ENCODE measurements at places on chromosomes 7 and 10.

DNA sequence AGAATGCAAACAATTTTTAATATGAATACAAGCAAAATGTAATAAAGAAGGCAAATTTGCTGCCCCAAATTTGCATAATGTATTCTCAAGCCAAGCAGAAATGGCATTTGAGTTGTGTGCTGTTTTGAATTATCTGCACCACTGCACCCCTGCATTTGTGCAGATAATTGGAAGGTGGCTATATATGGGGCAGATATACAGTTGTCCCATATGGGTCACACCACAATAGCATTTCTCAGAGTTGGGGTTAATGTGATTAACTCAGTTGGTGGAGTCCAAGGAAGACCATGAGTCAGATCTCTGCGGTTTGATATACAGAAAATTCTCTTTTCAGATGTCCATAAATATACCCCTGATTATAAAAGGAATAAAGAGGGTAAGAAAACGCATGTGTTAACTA, 68.9 kb upstream of the EXOC4 start:
- no peak for DNase-seq

DNA sequence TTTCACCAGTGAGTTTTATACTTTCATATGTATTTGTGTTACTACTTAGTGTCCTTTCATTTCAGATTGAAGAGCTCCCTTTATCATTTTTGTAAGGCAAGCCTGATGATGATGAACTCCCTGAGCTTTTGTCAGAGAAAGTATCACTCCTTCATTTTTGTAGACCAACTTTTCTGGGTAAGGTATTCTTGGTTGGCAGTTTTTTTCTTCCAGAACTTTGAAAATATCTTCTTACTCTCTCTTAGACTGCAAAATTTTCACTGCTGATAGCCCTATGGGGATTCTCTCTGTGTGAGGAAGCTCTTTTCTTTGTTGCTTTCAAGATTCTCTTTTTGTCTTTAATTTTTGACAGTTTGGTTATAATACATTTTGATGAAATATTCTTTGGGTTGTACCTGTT, 35.7 kb downstream of the CCDC7 start:
- no peak for DNase-seq

- no peak for DNase-seq
Observed at GRCh38 chr7:72023926-72024325, 388.2 kb downstream of the CALN1 start.

DNA sequence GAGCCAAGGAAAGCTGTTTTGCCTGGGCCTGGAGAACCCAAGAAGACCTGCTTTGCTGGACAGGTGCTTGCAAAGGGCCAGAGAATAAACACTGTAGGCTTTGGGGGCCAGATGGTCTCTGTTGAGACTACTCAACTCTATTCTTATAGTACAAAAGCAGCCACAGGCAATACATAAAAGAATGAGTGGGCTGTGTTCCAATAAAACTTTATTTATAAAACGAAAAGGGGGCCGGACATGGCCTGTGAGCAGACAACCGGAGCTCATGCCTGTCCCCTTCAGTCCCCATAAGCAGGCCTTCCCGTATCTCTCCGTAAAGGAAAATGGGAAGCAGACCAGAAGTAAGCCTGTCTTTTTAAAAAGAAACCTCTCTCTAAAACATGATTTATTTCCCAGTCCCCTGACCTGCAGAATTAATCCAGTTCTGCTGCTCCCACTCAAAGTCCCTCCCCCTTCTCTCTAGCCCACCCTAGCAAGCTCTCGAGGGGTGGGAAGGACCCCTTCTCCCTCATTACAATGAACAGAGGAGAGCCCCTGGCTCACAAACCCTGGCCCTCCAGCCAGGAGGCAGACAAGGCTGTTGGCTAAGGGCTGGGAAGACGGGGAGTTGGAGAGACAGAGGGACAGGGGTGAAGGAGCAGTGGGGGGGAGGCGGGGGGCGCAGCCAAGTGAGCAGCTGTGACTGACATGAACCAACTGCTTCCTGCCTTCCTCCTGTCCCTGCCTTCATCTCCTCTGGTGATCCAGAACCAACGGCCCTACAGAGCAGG, 177.8 kb downstream of the NEURL1 start:
- DNase-seq = no peak

- peak; percentile 22 for DNase-seq
Observed at GRCh38 chr7:27210441-27211083, 10.7 kb upstream of the HOXA13 start.

DNA sequence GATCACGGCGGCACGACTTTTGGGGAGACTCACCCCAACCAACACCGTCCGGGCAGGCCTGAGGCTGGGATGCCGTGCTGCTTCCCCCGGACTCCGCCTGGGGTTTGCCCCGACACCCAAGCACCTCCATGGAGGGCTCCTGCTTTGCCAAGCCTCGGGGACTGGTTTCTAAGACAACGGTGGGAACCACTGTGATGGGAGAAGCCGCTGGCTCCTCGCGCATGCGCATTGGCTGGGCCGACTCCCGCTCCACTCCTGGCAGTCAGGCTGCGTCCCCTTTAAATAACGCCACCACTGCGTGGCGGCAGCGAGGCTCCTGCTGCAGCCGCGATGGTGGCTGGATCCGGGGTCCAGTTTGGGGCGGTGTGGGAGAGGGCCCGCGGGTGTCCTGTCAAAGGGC, 201.0 kb downstream of the ZNF716 start:
- DNase-seq = no peak

DNA sequence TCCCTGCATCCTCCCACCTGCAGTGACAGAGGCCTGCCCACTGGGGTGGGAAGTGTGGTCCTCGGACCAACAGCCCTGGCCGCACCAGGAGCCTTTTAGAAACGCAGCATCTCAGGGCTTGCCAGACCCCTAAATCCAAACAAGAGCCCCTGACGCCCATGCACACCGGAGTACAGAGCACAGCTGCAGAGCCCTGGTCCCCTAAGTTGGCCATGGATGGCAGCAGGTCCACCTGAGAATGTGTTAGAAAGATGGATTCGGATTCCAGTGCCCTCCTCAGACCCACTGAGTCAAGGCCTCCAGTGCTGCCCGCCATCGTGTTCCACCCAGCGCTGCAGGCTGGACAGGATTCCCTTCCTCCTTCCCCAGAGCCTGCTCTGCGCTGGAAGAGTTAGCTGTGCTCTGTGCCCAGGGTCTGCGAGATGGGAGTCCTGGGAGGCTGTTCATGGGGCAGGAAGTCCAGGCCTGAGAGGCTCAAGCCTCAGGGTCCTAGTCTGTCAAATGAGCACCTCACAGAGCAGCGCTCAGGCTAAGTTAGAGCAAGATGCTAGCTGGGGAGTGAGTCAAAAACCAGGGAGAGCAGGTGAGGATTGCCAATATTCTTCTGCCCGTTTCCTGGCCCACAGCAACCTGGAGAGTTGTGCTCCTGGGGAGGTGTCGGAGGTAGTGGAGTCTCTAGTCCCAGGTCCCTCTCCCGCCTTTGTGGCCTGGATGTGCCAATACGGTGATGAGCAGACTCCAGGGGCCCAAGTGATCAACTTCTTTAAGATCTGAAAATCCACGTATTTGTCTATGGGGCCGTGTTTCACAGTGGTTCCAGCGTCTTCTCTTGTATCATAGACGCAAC, 95.9 kb upstream of the GPR26 start:
- no peak for DNase-seq

GRCh38 chr7:81903115-81903514, 133.3 kb upstream of the HGF start:
- no peak for DNase-seq

DNA sequence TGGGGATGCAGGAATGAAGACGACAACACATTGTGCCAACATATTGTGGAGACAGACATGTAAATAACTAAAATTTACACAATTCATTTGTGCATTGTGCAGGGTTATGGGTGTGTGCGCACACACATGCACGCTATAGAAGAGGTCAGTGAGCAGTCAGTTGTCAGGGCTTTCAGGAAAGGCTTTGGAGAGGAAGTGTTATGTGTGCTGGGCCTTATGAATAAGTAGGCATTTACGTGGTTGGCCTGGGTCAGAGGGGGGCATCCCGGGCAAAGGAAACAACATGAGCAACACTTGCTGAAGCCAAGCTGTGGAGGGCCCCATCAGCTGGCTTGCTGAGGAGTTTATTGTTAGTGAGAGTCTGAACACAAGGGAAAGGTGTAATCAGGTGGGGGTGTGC, 4.1 kb downstream of the PRXL2A start:
- no peak for DNase-seq

DNA sequence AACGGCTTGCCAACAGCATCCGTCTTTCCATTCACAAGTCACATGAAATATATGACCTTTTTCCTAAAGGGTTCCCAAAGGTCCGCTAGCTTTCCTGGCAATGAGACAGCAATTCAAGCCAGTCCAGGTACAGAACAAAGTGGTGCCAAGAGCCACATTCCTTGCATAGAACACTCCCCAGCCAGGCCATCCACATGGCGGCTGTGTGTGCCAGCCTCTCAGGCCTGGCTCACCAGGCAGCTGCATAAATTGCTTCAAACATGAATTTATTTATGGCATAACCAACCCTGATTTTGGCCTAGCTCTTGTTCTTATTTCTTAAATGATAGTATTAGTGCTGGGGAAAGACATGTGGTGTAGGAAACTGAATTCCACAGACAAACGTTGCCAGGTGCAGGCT, 63.7 kb upstream of the CREB5 start:
- DNase-seq = no peak

- DNase-seq = no peak
Observed at GRCh38 chr10:34001087-34001580, 666.7 kb upstream of the NRP1 start.

DNA sequence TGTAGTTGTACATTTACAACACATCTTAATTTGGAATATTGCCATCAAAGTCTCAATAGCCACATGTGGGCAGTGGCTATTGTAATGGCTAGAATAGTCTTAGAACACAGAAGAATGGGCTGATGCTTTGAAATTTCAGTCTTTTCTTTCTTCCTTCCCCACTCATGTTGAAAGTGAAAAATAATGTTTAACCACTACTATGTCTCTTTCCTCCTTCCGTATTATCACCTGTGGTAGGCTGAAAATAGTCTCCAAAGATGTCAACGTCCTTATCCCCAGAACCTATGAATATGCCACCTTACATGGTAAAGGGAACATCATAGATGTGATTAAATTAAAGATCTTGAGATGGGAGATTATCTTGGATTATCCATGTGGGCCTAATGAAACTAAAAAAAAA, 154.0 kb downstream of the SUGCT start:
- DNase-seq = no peak

DNA sequence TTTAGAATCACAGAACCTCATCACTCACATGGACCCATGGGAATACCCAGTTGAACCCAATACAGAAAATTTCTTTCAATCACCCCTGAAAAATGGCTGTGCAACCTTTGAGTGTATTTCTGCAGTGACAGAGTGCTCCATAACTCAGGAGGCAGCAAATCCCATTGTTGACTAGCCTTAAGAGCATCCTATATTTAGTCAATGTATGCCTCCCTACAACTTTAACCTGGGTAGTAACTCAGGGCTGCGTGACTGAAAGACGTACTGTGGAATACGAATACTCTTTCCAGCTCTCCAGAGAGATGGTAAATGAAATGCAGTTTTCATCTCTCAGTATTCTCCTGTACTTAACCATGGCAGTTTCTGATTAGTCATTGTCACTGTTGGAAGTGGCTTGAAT, 573.0 kb upstream of the POM121L12 start:
- no peak for DNase-seq

GRCh38 chr10:14358886-14359573, 28.3 kb upstream of the FRMD4A start:
- DNase-seq = no peak

DNA sequence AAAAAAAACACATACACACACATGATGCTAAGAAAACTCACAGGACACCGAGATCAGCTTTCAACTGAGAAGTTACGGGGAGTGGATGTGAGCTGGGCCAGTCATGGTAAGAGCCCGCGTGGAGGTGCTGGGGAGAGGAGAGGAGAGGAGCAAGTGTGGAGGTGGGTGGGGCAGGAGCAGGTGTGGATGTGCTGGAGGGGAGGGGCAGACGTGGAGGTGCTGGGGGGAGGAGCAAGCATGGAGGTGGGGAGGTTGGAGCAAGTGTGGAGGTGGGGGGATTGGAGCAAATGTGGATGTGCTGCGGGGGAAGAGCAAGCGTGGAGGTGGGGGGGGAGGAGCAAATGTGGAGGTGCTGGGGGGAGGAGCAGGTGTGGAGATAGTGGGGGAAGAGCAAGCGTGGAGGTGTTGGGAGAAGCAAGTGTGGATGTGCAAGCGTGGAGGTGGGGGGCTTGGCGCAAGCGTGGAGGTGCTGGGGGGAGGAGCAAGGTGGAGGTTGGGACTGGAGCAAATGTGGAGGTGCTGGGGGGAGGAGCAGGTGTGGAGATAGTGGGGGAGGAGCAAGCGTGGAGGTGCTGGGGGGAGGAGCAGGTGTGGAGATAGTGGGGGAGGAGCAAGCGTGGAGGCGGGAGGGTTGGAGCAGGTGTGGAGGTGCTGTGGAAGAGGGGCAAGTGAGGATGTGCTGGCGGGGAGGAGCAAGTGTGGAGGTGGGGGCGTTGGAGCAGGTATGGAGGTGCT, 24.5 kb upstream of the NCAPG2 start:
- no peak for DNase-seq

DNA sequence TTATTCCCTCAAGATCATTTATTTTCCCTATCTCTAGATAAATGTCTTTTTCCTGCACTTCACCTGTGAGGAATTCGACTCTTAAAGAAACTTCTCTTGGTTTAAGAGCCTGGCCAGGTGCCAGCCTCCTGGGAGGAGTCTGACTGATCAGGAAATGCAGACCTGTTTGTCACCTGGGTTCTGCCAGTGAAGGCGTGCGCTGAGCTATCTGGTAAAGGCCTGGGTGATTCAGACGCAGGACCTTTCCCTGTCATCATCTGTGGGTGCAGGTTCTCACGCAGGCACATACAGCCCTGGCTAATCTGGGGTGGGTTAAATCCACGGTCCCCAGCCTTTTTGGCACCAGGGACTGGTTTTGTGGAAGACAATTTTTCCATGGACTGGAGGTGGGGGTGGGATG, 65.3 kb upstream of the AQP1 start:
- no peak for DNase-seq

GRCh38 chr7:83786858-83787257, 137.9 kb upstream of the SEMA3E start:
- DNase-seq = no peak

DNA sequence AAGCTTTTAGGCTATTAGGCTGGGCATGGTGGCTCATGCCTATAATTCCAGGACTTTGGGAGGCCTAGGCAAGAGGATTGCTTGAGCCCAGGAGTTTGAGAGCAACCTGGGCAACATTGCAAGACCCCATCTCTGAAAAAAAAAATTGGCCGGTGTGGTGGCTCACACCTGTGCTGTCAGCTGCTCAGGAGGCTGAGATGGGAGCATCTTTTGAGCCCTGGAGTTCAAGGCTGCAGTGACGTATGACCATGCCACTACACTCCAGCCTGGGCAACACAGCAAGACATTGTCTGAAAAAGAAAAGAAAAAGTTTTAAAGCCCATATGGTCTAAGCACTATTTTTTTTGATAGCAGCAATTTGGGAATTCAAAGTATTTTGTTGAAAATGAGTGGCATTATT, 15.8 kb upstream of the SEC61A2 start:
- DNase-seq = no peak
